ENCODE measurements at places on chromosomes 13 and 19.

GRCh38 chr13:33787051-33787591 is 30.8 kb upstream of the RFC3 start:
- DNase-seq: no peak

GRCh38 chr19:5711713-5712161 is 8.2 kb downstream of the LONP1 start:
- no peak for DNase-seq

DNA sequence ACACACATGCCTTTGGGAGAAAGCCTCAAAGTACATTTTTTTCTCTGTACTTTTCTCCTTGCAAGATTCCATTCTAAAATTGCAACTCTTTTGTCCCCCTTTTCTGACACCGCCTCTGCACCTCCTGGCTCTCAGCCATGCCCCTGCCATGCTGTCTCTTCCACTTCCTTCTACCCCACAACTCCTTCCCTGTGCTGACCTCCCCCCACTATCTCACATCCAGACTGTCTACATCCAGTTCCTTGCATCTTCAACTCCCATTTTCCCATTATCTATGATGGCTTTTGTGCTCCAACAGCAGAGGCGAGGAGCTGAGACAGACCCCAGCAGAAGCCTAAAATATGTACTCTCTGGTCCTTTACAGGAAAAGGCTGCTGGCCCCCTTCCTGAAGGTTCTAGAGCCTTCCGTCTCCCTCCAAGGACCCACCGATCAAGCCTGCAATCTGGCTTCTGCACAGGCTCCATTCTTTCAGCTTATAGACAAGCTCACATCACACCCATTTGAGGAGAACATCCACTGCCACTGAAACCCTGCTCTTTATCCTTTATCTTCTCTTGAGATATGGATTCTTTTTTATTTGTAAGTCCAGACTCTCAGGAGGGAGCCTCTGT is 50.2 kb downstream of the RFX2 start:
- no peak for DNase-seq

- DNase-seq: no peak
Measured at GRCh38 chr13:22561581-22561980, 619.2 kb upstream of the SGCG start.

DNA sequence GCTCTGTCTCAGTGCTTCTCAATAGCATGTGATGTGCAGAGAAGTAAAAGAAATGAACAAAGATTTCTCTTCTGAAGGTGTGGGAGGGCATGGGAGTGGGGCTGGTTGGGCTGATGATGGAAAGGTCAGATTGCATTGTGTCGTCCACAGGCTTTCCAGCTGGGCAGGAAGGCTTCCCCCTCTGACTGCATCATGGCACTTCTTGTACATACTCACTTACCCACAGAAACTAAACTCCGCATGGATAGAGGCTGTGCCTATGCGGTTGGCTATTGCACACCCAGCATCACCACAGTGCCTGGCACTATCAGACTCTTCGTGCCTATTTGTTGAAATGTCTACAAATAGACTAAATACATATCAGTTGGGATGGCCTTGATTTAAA is 24.4 kb upstream of the TNFSF11 start:
- no peak for DNase-seq

GRCh38 chr13:87376081-87376480 is 295.1 kb upstream of the SLITRK5 start:
- no peak for DNase-seq

DNA sequence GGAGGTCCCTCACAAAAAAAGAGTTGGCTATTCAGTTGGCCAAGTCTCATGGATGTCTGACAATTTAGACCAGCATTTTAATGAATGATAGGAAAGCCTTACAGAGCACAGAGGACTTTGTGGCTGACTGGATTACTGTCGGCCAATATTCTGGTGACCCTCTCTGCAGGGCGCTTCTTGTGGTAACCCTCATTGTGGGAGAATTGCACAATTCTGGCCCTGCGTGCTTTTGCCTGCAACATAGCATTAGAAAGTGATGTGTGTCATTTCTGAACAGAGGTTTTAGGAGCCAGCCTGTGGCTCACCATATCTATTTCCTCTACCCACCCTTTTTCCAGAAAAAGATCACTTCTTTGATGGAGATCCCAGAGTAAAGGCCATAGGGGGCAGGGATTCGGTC is 71.4 kb downstream of the EFNB2 start:
- DNase-seq: no peak

GRCh38 chr19:2288338-2288817 is 6.4 kb upstream of the PEAK3 start:
- no peak for DNase-seq

DNA sequence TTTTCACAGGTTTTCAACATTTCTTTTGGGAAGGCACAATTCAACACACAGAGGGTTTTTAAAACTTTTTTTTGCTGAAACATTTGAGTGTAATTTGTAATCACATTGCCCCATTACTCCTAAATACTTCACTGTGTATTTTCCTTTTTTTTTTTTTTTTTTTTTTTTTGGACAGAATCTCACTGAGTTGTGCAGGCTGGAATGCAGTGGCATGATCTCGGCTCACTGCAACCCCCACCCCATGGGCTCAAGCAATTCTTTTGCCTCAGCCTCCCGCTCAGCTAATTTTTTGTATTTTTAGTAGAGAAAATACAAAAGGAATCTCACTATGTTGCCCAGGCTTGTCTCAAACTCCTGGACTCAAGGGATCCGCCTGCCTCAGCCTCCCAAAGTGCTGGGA is 14.8 kb upstream of the DNAJC15 start:
- no peak for DNase-seq

DNA sequence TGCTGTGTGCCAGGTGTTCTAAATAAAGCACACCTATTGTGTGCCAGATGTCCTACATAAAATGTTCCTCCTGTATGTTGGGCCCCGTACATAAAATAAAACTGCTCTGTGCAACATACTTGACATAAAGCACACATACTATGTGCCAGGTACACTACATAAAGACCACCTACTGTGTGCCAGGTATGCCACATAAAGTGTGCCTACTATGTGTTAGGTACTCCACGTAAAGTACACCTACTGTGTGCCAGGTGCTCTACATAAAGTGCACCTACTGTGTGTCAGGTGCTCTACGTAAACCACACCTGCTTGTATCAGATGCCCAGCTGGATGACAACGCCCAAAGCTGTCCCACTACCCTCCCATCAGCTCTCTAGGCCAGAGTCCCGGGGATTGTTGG is 5.8 kb upstream of the OR10H5 start:
- DNase-seq: no peak

- no peak for DNase-seq
Measured at GRCh38 chr19:1177322-1178114, 3.5 kb upstream of the SBNO2 start.

DNA sequence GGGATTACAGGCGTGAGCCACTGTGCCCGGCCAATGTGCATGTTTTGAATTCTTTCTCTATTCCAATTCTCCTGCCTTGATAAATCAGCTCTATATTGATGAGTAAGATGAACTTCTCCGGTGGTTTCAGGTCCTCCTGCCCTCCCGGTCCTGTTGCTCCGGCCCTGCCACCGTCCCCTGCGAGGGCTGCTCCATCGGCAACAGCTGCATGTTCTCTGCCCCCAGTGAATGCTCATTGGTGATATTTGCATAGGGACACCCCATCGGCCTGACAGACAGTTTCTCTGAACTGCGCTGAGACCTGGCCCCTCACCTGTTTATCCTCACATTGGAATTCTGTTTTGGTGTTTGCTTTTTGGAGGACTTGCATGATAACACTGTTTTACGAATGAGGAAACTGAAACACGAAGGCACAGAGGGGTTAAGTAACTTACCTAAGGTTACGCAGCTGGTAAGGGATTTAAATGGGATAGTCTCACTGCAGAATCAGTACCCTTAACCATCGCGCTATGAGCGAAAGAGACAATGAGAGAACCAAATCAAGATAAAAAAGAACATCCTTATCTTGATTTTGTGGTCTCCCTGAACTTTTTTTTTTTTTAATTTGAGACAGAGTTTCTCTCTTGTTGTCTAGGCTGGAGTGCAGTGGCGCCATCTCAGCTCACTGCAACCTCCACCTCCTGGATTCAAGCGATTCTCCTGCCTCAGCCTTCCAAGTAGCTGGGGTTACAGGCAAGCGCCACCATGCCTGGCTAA is 32.2 kb downstream of the ZNF557 start:
- no peak for DNase-seq

DNA sequence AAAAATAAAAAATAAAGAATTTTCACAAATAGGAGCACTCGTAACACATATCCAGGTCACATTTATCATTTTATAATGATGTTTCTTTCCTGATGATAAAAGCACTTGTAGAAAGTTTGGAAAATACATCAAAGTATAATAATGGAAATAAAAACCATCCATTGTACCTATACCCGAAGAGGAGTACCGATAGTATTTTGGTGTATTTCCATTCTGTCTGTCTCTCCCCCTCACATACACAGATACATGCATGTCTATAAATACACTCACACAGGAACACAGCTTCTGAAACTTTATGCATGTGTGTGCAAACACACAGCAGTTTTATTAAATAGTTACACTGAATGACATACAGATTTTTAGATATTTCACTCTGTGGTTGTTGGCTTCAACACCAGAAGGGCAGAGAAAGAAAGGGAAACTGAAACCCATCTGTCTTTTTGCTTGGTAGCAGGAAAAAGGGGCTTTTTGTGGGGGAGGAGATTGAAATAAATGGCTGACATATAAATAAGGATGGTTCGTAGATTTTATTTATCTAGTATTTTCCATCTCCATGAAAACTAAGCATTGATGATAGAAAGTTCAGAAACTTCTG is 114.8 kb downstream of the LRCH1 start:
- DNase-seq: no peak

DNA sequence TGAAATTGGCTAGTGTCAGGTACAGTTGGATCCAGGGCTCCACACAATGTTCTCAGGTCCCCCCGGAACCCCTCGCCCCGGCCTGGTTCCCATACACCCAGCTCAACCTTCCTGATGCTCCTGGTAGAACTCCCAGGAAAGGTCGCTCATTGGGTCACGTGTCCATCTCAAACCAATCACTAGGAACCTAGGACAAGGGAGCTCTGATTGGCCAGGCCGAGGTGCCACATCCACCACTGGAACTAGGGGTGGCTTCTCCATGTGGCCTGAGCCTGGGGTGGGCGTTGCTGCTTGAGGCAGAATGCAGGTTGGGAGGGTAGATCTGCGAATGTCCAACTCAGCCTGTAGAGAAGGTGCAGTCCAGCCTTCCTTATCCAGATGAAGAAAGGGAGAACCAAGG is 6.9 kb upstream of the MEF2B start:
- DNase-seq: no peak

- no peak for DNase-seq
Measured at GRCh38 chr19:41945135-41945766, 13.9 kb downstream of the RABAC1 start.

DNA sequence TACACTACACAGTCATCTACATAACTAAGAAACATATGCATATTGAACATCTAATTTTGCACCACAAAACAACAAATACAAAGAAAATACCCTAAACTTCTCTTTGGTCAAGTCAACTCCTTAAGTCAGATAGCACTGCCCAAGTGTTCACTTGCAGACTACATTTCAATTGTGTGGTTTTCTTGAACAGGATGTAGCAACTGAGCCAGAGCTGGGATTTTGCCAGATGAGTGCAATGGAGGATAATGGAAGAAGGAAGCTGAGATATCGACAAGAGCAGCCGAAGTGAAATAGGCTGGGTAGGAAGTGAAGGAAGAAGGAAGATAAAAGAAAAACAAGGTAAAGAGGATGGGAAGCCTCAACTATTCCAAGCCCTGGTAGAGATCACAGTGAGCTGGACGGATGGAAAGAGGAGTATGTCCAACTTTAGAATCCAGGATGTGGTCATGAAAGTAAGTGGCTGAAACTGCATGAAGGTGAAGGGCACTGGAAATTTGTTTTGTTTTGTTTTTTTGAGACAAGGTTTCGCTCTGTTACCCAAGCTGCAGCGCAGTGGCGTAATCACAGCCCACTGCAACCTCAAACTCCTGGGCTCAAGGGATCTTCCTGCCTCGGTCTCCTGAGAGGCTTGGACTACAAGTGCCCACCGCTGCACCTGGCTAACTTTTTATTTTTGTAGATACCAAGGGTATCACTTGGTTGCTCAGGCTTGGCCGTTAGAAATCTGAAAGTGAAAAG is 15.0 kb downstream of the NUFIP1 start:
- DNase-seq: no peak

- no peak for DNase-seq
Measured at GRCh38 chr13:113820813-113821651, 42.8 kb downstream of the GAS6 start.

DNA sequence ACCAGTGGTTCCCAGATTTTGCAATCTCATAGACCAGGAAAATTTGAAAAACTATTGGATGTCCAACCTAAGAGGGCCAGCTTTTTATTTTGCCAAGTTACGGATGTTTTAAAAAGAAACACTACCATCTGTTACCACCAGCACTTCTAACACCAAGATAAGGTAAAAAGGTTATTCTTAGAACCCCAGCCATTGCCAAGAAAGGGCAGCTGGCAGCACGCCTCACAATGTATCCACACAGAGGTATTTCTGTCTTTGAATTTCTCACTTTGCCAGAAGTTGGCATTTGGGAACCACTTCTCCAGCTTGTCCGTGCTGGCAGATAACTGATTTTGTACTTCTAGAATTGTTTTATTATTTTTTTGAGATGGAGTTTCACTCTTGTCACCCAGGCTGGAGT is 28.7 kb downstream of the CAPN12 start:
- DNase-seq: no peak

DNA sequence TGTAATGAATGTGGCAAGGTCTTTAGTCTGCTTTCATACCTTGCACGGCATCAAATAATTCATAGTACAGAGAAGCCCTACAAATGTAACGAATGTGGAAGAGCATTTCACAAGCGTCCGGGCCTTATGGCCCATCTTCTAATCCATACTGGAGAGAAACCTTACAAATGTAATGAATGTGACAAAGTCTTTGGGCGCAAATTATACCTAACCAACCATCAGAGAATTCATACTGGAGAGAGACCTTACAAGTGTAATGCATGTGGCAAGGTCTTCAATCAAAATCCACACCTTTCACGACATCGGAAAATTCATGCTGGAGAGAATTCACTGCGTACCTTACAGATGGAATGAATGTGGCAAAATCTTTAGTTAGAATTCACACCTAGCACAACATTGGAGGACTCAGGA is 3.3 kb upstream of the ZNF880 start:
- no peak for DNase-seq

DNA sequence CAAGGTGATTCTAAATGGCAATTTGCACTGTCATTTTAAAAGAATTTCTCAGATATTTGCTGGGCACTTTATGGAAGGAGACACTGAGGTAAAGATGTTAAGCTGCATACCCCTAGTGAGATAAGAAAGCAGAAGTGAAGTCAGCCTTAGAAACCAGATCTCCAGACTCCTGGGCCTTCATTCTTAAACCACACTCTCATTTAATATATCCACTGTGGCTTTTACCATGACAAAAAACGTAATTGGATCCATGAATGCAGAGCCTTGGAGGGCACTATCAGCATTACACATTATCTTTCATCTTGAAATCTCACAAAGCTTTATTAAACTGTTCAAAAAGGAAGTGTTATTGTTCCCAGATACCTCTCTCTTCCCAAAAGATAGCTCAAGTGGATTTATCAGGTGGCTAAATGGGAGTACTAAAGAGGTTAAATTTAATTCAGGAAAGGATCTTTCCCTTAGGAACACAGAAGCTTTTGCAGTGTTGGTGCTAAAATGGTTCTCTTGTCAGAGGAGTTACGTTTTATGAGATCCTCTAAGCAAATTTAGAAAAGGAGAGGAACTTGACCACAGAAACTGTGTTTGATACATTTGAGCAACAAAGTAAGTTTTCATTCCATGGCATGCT is 1060.4 kb downstream of the EFNB2 start:
- DNase-seq: no peak

- no peak for DNase-seq
Measured at GRCh38 chr13:28476919-28477708, 17.8 kb downstream of the FLT1 start.

GRCh38 chr13:35711909-35712308 is 235.4 kb upstream of the MAB21L1 start:
- no peak for DNase-seq
